ENCODE measurements at places on chromosomes 16 and 17.

DNA sequence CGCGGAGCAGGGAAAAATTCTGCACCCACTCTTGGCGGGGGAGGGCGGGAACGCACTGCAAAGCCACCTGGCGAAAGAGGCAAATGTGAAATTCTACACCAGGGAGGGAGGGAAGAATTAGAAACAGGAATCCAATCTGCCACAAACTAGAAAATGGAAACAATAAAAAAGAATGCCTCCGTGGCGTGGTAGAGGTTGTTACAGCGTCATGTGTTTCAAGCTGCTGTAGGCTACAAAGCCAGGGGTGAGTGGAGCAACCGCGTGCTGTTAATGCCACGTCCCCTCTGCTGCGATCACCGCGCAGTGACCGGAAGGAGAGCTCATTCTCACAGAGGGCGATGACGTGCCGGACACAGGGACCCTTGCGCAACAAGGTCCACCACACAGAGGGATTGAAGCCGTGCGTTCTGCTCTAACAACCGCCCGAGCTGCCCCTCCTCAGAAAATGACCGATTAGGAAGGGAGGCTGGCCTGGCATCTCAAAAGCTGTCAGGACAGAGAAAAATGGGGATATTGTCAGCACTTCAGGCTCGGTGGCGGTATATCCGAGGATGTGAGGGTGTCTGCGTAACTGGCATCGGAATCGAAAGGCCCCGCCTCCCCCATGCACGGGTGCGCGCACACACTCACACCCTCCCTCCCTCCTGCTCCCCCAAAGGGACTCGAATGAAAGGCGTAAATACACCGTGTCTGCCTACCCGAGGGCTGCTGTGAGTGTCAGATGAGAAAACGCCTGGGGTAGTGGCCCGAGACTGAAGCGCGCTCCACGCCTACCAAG, 70.8 kb upstream of the TNRC6C start:
- peak; percentile 49 for DNase-seq

GRCh38 chr17:83057397-83057761, 22.0 kb upstream of the METRNL start:
- no peak for DNase-seq

- no peak for DNase-seq
These were observed 16.3 kb downstream of the CFDP1 start for GRCh38 chr16:75416904-75417565.

DNA sequence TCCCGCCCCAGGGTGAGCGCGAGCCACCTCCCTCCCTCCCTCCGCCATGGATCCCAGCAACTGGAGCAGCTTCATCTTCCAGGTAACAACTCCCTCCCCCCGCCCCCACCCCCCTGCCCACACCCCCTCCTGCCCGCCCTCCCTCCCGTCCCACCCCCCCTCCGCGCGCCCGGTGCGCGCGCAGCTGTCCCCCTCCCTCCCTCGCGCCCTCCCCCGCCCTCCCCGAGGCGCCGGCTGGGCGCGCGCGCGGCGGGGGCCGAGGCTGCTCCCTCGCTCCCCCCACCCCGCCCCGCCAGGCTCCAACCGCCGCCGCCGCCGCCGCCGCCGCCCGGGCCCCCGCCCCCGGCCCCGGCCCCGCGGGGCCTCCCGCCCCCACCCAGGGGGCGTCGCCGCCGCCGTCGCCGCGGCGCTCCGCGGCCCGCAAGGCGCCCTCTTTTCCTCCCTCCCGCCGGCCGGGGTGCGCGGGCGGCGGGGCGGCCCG, at the start of gene MAZ:
Gene MAZ, plus strand, starts transcription at position 431 of the 481 bp plus-strand sequence. CDS start 173 bp downstream, outside the sequence.
- no peak for DNase-seq

- peak; percentile 90 for DNase-seq
These were observed 5.1 kb upstream of the TRIM25 start for GRCh38 chr17:56918916-56919315.

DNA sequence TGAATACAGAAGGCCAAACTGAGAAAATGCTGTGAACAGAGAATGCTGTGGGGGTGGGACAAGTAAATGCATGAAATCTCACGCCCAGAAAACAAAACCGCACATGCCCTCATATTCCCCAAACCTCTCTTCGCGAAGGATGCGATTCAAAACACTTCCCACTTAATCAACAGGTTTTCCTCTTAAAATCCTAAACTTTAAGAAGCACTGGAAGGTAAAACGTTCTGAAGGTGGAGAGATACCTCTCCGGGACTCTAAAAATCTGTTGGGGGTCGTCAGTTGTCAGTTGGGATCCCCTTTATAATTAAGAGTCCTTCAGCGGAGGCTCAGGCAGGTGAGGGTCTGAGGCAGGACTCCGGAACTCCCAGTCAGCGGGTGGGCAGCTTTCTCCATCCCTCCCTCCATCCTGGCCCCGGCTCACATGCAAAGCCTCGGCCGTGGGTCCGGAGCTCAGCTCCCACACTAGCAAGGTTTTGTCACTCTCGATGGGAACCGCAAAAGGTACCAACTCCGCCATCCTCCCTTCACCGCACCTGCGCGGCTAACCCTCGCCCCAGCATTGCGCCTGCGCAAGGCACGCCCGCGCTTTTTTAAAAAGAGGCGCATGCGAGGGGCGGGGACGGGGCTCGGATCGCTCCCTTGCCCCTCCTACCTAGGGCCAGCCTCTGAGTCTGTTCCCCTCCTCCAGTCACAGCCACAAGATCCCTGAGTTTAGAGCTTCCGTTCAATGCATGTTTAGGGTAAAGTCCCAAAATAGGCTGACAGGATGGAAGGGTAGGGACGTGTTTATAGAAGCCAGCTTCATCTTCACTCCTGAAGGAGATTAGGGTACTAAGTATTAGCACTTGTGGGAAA, at the start of gene RDM1:
Gene RDM1, minus strand, starts transcription at position 563 of the 855 bp plus-strand sequence. Its CDS starts 46 bp downstream, at position 517.
- peak; percentile 94 for DNase-seq

GRCh38 chr17:40415390-40415789, 2.3 kb downstream of the TOP2A start:
- peak; percentile 61 for DNase-seq

GRCh38 chr17:17342242-17342945, 39.2 kb downstream of the NT5M start:
- no peak for DNase-seq

DNA sequence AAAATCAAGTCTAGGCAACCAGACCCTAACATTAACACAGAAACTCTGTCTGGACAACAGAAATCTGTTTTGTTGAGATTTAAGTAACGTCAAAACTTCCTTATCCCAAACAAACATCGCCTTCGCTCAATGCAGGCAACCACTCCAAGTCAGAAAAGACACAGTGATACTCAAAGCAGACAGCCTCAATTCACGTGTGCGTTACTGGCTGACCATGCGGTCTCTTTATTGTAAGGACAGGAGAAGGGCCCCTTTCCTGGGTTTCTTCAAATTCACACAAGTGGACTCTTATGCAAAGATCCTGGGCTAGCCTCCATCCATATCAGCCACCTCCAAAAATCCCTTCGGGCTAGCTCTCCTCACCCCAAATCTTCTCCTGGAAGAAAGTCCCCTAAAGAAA, 467.7 kb downstream of the SOX9 start:
- DNase-seq = no peak

DNA sequence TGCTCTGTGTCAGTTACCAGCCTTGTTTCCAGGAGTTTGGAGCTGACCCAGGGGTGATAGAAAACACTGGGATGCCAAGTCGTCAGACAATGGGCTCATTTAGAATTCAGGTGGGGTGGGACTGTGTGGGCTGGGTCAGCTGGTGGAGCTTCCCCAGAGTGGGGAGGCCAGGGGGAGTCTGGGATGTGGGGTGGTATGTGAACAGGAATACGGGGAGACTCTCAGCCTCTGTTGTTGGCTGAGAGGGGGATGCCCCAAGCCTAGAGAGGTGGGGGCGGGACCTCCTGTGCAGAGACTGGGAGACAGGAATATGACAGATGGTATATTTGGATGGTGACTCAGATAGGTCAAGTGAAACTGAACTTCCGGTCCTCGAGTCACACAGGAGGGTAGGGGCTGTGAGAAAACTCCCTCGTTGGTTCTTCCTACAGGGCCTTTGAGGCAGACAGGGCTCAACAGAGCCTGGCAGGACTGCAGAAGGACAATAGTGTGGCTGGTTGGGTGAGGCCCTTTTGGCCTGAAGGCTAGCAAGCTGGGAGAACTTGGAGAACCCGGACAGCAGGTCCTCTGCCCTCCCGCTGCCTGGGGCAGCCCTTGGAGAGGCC, 23.7 kb downstream of the CDH1 start:
- peak; percentile 42 for DNase-seq

DNA sequence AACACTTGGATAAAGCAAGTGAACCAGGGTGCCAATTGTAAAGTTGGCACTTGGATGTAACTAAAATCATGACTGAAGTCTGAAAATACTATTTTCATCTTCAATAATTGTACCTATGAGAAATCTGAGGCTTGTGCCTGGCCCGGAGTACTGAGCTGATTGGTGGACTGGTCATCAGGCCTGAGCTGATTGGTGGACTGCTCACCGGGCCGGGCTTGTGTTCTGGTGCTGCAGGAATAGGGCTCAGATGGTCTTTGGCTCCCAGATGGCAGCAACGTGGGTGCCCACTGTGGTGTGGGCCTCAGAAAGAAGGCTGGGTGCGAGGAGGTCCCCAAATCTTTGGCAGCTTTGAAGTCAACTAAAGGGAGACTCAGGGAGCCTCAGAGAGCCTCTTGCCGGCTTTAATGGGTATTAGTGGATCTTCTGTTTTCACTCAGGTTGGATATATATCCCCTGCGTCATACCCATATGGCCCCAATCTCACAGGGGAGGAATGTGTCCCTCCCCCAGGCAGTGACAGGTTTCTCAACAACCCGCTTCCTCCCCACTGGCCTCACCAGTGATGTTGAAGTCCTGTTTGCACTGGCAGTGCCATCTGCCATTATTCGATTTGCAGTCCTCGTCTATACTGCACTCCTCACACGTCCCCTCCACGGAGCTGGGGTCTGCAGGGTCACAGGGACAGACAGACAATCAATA, 4.7 kb downstream of the UMOD start:
- no peak for DNase-seq

GRCh38 chr16:2455081-2455845, 4.6 kb upstream of the TEDC2 start:
- no peak for DNase-seq

Data from NB4 (cell line).